ENCODE measurements at places on chromosomes 6 and 20.

DNA sequence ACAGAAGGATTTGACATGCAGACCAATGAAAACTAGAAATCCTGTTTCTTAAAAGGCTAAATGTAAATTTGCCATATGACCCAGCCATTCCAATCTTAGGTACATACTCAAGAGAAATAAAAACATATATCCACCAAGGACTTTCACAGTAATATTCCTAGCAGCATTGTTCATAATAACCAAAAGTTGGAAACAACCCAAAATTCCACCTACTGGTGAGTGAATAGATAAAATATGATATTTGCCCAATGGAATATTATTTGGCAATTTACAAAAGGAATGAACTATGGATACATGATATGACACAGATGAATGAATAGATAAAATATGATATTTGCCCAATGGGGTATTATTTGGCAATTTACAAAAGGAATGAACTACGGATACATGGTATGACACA is 22.7 kb downstream of the MTCL3 start:
- no peak for DNase-seq

DNA sequence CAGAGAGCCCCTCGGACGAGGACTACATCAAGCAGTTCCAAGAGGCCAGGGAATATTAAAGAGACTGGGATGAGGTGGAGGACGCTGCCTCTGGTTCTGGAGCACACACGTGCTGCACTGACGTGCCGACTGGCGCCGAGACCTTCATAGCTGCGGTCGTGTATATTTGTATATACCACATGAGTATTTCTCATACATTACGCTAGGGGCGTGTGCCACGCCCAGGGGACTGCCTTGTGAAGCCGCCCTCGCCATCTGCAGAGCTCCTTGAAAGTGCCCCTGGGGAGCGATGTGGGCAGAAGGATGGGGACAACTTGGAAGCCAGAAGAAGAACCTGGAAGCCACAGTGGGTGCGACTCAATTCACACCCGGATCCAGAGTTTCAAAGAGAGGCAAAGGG is 78.3 kb downstream of the ISM1 start:
- DNase-seq = no peak

DNA sequence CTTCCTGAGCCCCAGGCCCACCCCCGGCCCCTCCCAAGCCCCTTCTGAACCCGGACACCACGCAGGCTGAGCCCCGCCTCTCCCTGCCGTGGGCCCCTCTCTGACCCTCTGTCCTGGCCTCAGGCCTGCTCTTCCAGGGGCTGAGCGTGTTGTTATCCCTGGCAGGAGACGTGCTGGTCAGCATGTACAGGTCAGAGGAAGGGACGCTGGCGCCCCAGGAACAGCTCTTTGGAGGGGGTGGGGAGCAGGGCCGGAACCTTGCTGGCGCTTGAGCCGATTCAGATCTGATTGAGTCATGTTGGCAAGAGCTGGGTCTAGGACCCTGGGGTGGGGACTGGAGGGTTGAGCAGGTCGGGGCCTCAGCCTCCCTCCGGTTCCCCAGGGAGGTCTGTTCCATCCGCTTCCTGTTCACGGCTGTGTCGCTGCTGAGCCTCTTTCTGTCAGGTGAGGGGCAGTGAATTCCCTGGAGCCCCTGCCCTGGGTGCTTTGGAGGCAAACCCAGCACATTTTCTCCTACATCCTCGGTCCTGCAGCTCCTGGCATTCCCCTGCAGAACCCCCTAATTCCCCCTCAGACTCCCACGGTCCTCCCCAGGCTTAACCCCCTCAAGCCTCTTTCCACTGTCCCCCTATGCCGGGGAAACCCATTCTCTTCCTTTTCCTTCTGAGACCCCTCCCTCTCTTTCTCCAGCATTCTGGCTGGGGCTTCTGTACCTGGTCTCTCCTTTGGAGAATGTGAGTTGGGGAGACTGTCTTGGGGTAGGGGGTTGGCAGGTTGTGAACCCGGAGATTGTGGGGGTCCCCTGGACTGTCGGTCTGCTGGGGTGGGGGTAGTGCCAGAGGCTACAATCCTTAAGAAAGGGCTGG is 2.0 kb downstream of the SPAG4 start:
- DNase-seq = peak; percentile 40

DNA sequence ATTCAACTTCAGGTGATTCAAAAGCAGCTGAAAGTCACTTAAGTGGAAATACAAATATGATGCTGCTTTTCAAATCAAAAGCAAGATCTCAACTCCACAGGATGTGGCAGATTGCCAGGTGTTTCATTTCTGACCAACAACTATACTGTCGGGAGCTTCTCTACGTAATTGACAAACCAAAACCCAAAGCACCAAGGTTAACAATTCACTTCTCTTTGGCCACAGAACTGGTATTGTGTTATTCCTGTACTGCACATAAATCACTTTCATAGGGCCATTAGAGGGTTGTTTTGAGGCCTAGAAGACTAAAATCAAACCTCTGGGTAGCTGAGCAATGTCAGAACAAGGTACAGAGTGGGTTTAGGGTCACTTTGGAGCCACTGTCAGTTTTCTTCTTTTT is 169.7 kb downstream of the HAO1 start:
- DNase-seq = no peak

GRCh38 chr6:144564202-144564601 is 279.1 kb downstream of the UTRN start:
- no peak for DNase-seq

GRCh38 chr6:43953256-43953655 is 174.0 kb downstream of the MRPL14 start:
- DNase-seq = no peak

DNA sequence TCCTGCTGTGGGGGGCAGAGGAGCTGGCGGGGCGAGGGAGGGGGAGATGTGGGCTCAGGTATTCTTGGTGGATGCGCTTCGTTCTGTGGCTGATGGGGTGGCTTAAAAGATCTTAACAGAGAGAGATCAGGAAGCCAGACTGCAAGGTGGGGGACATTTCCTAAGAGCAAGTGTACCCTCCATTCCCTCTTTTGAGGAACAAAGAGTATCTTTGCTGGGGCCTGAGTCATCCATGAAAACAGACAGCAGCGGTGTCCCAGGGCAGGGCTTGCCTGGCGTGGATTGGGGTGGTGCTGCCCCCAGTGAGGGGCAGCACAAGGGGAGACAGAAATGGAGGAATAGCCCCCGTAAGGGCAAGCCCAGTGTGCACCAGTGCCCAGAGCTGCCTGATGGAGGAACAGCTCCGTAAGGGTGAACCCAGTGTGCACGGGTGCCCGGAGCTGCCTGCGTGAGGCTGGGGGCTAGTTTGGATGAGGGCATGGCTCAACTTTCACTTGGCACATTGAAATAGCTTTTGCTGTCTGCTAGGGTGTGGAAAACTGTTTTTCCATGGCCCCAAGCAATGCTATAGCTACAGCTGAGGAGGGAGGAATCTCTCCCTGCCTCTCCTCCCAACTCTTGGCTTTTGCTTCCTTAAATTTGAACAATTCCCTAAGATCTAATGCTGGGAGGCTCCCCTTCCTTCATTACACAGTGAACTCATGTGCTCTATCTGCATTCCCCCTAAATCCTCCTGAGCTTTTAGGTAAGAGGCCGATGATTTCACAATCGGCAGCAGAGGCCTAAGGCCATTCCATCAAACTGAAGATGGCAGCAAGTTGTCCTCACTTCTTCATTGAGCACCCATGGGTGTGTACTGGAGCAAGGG is 12.9 kb downstream of the MAPK13 start:
- no peak for DNase-seq

GRCh38 chr6:139006477-139006876 is 18.4 kb upstream of the REPS1 start:
- no peak for DNase-seq

GRCh38 chr20:45361793-45362192 is 1.2 kb upstream of the SYS1 start:
- DNase-seq = peak; percentile 64

- DNase-seq = no peak
Measured at GRCh38 chr6:100412872-100413271, 51.8 kb downstream of the SIM1 start.

GRCh38 chr6:122238861-122239260 is 160.6 kb upstream of the HSF2 start:
- DNase-seq = no peak

GRCh38 chr6:17836293-17836692 is 129.6 kb upstream of the NUP153 start:
- no peak for DNase-seq

DNA sequence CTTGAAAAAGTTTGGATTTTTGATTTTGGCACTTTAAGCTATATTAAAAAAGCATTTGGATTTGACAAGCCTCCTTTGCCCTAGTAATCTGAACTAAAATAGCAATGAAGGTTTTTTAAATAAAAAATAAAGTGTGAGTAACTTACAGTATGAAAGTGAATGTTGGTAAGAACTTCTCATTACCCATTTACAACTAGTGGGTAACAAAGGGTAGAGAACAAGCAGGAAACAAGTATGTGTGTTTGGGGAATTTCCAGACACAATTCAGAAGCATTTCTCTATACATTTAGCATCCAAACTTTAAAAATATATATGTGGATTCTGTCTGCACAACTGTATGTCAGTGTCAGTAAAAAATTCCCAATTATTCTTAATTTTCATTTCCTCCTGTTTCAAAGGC is 2.9 kb downstream of the TMEM30A start:
- DNase-seq = no peak

DNA sequence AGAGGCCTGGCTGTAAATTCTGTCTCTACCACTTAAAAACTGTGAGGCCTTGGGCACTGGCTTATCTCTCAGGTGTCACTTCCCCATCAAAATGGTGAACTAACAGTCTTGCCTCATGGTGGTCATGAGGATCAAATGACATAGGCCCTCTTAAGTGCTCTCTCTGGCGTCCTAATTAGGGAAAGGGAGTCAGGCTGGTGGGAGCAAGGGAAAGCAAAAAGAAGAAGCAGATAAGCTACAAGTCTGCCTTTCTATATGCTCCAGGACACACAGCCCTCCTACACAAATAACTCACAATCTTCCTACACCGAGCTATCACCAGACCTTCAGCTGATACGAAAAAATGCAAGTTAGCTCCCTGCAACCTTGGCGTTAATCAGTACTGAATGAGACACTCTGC is 19.5 kb upstream of the SLC22A16 start:
- peak; percentile 44 for DNase-seq

GRCh38 chr20:35243986-35244385 is 17.5 kb downstream of the MMP24 start:
- no peak for DNase-seq

DNA sequence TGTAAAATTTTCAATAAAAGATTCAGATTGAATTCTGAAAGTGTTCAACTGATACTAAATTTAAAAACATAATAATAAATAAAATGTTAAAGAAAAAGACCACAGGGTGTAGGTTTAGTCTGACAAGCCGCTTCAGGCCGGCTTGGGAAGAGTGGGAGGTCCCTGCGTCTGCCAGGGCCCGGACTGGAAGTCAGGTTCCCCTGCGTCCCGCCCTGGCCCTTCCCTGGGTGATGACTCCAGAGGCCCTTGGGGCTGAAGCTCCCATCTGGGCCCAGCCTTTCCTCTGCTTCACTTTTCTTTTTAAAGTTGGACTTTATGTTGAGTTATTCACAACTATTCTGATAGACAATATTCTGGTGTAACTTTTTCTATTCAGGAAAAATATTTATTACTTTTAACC is 93.3 kb downstream of the SMOC2 start:
- no peak for DNase-seq

DNA sequence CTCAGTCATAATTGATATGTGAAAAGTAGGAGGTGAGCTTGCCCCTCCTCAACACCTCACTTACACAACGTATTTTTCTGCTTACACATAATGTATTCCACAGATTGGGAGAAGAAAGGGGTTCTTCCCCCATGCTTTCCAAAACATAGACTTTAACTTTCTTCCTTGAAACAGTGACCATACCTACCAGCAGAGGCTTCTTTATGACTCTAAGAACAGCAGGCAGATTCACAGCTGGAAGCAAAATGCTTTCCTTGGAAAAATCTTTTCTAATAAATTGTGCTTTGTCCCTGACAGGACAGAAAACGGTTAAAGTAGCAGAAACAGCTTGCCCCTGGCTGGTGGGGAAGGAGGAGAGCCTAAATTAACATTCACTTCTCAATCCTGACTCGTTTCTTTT is 629.1 kb upstream of the IMPG1 start:
- DNase-seq = no peak

GRCh38 chr20:3251806-3252205 is 12.8 kb upstream of the SLC4A11 start:
- DNase-seq = no peak

- DNase-seq = peak; percentile 22
Measured at GRCh38 chr6:121647905-121648304, 212.5 kb downstream of the GJA1 start.

DNA sequence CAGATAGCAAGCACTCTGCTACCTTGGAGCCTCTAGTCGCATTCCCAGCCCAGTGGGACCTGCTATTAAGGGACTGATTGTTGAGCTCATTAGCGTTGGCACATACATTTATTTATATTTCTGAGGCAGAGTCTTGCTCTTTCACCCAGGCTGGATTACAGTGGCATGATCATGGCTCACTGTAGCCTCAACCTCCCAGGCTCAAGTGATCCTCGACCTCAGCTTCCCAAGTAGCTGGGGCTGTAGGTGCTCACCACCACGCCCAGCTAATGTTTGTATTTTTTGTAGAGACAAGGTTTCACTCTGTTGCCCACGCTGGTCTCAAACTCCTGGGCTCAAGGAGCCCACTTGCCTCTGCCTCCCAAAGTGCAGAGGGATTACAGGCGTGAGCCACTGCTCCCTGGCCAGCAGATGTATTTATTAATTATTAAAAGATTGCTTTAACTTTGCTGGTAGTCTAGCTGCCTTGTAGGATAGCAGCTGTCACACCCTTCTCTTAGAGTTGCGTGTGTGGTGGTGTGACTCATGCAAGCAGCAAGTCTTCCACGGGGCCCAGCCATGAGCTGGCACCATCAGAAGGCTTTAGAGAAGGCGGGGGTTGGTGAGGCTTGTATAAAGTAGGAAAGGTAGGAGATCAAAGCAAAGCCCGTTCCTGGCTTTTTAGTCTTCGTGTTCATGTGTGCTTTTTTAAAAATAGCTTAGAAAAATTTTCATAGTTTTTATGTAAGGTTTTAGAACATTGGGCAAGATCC is 16.5 kb downstream of the ACTR5 start:
- DNase-seq = peak; percentile 77

DNA sequence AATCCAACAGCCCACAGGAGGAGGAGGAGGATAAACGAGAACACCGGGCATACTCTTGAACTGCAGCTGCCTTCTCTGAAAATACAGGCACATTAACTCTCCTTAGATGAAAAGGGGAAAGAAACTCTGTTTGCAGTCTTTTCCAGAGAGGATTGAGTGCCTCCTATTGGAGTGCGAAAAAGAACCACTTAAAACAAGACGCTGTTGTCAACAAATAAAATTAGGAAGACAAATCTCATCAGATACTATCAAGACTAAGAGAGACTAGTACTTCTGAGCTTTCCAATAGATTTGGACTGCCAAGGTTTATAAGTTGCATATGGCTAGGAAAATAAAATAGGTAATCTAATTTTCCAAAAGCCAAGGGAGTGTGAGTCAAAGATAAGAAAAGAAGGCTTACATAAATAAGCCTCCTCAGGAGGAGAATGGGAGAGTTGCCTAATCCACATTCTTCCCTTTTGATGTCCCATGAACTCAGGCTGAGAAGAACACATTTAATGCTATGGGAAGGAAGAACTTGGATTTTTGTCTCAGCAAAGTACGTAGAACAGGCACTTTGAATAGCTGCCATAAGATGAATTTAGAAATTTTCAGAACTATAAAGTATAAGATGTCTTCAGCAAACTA is 154.7 kb downstream of the ARHGAP18 start:
- DNase-seq = no peak

- DNase-seq = no peak
Measured at GRCh38 chr20:42915081-42915480, 274.6 kb downstream of the PTPRT start.
